ENCODE measurements at places on chromosomes 3 and 15.

DNA sequence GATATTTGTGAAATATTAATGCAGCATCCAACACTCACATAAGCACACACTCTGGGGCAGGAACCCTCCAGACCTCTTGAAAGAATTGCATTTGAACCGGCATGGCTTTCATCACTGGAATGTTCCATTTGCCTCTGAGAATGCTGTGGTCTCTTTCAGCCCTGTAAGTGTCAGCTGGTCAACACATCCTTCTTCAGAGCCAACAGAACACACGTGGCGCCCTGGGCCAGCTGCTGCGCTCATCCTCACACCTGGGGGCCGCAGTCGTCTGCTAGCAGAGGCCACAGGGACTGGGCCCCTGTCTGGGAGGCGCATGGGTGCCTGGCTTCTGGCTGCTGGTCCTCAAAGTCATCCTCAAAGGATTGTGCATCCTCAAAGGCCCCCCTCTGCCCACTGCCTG, 71.4 kb upstream of the HERC1 start:
- no peak for DNase-seq

DNA sequence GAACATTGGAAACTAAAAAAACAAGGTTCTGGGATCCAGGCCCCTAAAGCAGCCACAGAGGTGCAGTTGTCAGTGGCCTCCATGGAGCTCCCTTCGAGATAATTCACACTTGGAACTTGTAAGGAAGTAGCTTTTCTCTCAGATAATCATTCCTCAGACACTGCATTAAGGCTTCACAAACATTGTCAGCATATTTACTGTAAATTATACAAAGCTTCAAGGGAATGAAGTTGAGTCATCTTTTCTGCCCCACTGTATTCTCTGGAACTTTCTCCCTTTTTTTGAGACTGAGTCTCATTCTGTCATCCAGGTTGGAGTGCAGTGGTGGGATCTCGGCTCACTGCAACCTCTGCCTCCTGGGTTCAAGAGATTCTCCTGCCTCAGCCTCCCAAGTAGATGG, 7.1 kb downstream of the BLOC1S6 start:
- DNase-seq: no peak

DNA sequence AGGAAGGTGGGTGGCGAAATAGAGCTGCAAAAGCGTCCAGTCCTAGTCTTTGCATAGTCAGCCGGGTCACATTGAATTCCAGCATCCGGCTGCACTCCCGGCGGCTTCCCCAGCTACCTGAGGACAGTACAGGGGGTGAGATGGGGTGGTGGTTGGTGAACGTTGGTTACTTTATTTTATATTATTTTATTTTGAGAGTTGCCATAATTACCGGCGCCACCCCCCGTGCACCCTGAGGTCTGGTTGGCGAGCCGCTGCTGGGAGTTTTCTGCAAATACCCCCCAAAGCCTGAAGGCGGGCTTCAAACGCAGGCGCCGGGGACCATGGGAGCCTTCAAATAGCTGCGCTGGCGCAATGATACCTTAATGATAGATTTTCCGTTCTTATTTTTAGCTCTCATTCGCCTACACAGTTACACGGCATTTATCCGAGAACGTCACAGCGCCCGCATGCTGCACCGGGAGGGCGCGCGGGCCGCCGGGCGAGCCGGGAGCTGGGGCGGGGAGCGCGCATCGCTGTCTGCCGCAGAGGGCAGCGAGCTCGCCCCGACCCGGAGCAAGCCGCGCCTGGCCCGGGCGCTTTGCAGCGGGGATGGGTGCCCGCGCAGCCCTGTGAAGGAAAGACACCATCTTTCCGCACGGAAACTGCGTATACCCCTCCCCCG, 756 bp upstream of the RASGRF1 start:
- DNase-seq: no peak

DNA sequence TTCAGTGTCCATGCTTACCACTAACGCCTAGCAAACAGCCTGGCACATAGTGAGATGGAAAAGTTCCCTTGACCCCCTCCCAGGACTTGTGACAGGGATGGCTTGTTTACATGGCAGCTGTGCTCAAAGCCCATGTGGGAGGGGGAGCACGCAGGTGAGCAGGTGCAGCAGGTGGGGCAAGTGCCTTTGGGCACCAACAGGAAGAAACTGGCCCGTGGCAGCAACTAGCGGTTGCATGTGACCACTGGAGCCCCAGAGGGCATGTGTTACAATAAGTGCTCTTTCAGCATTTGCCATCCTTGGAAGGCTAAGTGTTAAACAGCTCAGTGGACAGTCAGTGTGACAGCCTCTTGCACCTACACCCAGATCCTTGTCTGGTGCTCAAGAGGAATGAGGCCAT, 734.6 kb downstream of the TUSC7 start:
- DNase-seq: no peak

DNA sequence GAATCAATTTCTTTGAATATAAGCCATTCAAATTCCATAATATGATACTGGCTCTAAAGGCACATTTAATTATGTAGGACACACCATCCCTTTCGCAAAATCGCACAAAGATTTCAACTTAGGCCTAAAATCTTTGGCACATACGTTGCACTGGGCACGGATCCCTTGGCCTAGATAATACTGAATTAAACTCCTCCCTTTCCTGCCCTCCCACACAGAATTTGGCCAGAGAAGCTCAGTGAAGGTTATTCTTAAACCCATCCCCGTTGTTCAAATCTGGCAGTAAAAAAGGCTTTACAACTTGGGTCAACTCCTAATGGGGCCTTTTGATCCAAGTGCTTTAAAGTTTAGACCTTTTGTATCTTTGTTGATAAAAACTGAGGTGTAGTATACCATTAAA, 247.2 kb downstream of the PTPRG start:
- no peak for DNase-seq

DNA sequence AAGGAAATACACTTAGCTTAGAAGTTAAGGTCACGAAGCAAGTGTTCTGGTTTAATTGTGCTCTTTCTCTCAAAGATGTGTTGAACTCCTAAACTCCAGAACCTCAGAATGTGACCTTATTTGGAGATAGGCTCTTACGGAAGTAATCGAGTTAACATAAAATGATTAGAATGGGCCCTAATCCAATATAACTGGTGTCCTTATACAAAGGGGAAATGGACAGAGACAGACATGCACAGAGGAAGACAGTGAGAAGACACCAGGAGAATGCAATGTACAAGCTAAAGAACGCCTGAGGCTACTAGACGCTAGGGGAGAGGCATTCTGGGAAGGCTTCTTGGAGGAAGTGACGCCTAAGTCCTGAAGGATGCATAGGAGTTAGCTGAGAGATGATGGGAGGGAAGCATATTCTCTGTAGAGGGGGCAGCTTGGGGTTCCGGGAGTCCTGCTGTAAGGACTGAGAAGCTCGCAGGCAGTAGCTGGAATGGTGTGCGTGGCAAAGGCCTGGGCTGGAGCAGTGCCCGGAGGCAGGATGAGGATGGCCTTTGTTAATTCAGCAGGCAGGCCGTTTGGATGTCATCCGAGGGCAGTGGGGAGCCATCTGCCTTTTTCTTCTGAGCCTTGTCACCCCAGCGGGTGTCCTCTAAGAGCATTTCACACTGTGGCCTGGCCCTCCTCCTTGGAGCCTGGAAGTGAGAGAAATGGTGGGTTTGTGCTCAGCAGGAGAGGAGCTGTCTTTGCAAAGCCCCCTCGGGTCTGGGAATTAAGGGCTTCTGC, 513.4 kb downstream of the SHQ1 start:
- DNase-seq: no peak

DNA sequence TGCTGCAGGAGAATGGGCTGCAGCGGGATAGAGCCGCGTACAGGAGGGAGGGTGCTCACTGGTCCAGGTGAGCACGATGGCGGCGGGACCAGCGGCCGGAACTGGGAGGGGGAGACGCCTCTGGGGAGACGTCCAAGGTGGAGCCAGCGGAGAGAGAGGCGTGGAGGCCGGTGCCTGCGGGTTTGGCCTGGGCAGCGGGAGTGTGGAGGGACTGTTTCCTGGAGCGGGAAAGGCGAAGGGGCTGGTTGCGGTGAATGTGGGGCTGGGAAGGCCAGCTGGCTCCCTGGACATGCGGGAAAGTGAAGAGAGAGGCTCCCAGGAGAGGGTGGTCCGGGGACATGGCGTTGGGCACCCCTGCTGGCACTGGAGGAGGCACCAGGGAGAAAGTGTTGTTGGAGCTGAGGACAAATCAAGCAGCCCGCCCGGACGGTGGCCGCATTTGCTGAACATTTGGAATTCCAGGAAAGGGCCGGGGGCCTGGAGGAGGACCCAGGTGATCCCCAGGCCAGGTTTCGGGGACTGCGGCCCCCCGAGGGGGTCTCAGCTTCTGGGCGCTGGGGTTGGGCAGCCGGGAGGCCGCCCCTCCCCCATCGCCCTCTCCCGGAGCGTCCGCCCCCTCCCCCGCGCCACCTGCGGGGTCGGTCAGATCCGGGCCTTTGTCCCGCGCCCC, 34.3 kb downstream of the DNAJB8 start:
- DNase-seq: no peak

GRCh38 chr3:6915898-6916297, 55.0 kb downstream of the GRM7 start:
- DNase-seq: no peak

GRCh38 chr3:52606373-52607085, 70.1 kb downstream of the UQCC5 start:
- no peak for DNase-seq

GRCh38 chr3:138465925-138466324, 31.5 kb downstream of the ESYT3 start:
- DNase-seq: no peak

DNA sequence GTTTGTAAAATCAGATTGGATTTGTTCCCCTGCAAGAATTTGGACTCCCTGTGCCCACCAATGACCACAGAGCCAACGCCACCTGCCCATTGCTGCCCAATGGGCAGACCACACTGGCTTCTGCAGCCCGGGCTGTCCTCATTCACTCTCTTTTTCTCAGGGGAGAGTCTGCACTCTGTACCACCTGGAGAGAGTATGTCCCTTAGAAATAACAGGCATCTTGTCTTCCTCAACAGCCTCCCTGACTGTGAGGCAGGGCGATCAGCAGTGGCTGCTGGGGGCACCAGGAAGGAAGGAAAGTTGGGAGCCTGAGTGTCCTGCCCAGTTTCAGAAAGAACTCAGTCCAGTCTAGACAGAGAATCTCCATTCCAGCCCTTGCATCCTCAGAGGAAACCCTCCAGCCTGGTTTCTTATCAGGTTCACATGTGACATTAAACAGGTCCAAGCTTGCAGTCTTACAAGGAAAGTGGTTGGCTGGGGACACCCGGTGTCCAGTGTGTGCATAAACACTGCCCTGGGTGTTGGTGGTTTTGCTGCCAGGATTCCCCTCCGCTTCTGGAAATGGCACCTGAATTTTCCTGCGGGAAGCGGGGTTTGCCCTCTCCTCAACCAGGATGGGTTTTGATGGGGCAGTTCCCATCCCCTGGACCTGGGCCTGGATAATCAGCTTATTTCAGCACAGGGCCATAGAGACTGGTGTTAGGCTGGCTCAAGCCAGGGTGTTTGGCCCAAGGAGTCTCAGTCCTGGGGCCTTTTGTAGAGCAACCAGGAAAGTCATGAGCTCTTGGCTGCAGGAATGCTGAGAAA, 37.2 kb downstream of the SSUH2 start:
- no peak for DNase-seq

DNA sequence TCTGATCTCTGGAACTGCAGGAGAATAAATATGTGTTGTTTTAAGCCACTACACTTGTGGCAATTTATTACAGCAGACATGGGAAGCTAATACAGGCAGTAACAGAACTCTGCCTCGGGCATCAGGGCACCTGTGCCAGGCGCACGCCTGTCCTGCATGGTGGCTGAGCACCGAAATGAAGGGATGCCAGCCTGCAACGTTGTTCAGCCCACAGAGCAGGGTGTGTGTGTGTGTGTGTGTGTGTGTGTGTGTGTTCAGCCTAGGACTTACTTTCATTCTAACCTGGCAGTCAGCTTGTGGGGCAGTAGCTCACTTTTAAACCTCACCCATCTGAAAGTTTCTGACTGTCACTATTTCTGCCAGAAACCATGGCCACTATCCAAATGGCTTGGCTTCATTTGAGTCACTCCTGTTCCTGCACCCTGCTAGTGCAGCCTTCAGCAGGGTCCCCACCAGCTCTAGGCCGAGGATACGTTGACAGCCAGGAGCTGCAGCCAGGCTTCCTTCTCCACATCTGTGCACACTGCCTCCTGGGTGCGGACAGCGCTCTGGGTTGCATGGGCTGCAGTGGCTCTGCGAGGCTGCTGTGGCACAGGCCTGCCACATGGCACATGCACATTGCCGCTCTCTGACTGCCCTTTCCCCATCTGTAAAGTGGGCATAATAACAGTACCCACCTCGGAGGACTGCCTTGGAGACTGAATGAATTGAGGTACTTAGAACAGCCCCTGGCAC, 4.5 kb downstream of the UROC1 start:
- DNase-seq: no peak

- DNase-seq: no peak
Observed at GRCh38 chr15:69390575-69390974, 23.6 kb upstream of the KIF23 start.

DNA sequence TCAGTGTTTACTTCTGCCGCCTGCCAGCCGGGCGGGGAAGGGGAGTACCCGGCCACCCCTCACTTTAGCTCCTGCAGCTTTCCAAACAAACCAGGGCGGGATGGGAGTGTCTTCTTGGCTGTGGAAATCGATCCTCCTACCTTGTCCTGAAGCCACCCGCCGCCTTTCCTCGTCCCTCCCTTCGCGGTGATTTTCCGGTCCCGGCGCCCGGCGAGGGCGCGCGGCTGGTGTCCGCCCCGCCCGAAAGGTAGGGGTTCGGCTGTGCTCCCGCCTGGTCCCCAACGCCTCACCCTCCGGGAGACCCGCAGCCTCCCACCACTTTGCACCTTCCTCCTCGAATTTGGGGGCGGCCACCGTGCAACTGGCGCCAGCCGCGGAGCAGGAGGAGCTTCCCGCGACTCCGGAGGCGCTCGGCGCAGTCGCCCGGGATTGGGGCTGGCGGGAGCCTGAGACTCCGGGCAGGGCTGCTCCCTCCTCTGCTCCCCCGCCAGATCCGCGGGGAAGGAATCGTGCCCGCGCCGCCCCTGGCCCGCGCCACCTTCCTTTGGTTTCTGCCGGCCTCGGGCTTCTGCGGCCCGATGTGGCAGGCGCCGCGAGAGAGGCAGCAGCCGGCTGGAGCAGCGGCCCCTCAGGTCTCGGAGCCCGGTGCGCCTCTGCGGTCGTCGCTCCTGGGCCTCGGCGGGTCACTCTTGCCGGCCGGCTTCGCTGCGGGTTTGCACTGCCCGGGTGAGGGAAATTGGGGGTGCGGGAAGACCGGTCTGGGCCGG, 30.7 kb upstream of the ST3GAL6 start:
- no peak for DNase-seq

DNA sequence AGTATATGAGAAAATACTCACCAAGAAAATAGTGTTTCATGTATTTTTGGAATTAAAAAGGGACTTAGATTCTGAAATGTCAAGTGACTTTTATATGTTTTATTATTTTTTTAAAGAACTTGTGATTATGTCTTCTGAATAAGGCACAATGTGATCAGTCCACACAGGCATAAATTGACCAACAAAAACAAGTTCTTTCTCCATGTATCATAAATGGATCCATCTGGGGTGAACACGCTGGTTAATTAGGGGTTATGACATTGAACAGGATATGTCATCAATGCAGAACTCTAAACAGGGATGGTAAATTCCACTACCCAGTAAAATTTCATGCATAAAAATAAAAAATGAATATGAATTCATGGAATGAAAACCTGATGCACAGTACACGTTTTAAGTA, 31.3 kb upstream of the PIK3CA start:
- no peak for DNase-seq

- no peak for DNase-seq
Observed at GRCh38 chr15:73747847-73748590, 5.1 kb downstream of the INSYN1 start.

- DNase-seq: no peak
Observed at GRCh38 chr3:48356419-48356818, 15.6 kb upstream of the FBXW12 start.
